Tibial nerve (tissue), 4 donors: ENCODE measurements at places on chromosomes 1 and 21. TPM values are rescaled to one million over a fixed set of nuclear protein-coding genes. Genes with fewer than 3 reads are reported as not detected.

The PDC gene
- not detected for total RNA-seq

- H3K27me3 ChIP-seq: no peaks in the 10 kb centered on the region
- H3K27ac ChIP-seq: peak overlapping the region; percentile 70
- peaks cover 4% of the 10 kb centered on the region for H3K4me1 ChIP-seq
- no peaks in the 10 kb centered on the region for H3K36me3 ChIP-seq
These were observed 19.7 kb downstream of the BCAR3 start for GRCh38 chr1:93661829-93662474.

DNA sequence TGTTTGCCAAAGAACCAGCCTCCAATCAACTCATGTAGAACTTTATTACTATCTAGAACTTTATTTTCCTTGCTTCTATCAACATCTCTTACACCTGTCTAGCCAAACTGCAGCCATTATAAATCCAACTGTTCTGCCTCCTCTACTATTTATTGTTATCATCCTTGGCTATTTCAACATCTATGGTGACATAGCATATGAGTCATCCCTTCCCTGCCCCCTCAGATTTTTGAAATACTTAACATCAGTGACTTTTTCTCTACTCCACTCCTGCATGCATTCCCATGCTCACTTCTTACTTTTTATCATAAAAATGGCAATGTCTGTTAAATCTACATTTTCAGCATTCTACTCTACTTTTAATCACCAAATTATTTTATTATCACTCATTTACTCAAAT lies 544.9 kb upstream of the NEGR1 start:
- DNase-seq: no peak
- H3K36me3 ChIP-seq: no peaks in the 10 kb centered on the region
- no peak overlapping the region for H3K27ac ChIP-seq

DNA sequence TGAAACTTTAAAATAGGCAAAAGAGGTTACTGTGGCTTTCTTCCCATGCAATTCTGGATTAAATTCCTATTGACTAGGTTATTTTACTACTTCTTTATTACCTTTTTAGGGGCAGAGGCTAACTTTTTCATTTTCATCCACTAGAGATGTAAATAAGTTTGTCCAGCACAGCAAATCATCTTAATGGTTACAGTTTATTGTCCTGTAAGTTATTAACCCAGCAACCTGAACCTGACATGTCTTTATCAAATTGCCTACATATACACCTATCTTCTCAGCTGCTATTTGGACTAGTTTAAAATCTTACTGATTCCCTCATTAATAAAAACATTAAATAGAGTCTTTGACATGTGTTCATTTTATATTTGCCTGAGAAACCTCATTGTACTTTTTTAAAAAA lies 6.9 kb upstream of the SCYL3 start:
- H3K4me3 ChIP-seq: no peak overlapping the region
- no peaks in the 10 kb centered on the region for H3K36me3 ChIP-seq
- H3K27me3 ChIP-seq: peaks cover 18% of the 10 kb centered on the region
- H3K27ac ChIP-seq: no peak overlapping the region
- H3K4me1 ChIP-seq: no peaks in the 10 kb centered on the region

DNA sequence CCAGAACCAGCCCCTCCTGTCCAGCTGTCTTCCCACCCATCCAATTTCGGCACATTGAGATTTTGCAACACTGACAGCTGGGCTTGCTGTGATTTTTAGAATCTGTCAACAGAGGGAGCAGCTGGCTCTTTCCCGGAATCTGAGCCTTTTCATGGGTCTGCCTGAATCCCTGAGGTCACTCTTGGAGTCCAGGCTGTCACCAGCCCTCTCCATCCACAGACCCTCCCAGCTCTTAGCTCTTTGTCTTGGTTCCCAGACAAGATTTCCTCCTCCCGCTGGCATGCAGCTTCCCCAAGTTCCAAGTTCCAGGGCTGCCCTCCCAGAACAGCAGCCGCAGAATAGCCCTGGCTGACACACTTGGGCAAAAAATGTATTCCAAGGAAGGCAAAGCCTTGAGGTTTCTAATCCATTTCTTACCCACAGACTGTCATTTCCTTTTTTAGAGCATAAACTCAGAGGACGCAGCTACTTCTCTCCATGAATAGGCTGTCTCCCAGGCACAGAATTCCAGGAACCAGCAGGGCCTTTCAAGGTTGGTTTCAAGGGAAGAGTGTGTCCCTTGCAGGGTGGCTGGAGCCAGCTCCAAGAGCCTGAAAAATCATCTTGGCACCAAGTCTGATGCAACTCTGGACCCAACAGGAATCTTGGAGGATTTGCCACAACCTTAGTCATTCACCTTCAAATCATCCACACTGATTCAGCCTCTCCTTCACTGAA lies 7.1 kb upstream of the TMEM61 start:
- H3K27ac ChIP-seq: no peak overlapping the region
- DNase-seq: peak; percentile 36
- no peaks in the 10 kb centered on the region for H3K27me3 ChIP-seq
- peaks cover 10% of the 10 kb centered on the region for H3K4me1 ChIP-seq

- H3K27ac ChIP-seq: no peak overlapping the region
- no peak overlapping the region for H3K4me3 ChIP-seq
These were observed 55.3 kb downstream of the MAN1C1 start for GRCh38 chr1:25671929-25672328.

- H3K4me1 ChIP-seq: no peaks in the 10 kb centered on the region
- H3K4me3 ChIP-seq: no peak overlapping the region
These were observed 5.5 kb upstream of the RNF2 start for GRCh38 chr1:185039726-185040407.

- no peaks in the 10 kb centered on the region for H3K36me3 ChIP-seq
- H3K27me3 ChIP-seq: peaks cover 41% of the 10 kb centered on the region
- H3K4me1 ChIP-seq: no peaks in the 10 kb centered on the region
These were observed 22.2 kb downstream of the ACTL8 start for GRCh38 chr1:17777330-17777729.
